ENCODE measurements at places on chromosomes 12 and 14. TPM values are rescaled to one million over a fixed set of nuclear protein-coding genes. Genes with fewer than 3 reads are reported as not detected.

The AVPR1A gene
- not detected for total RNA-seq

The MYO1H gene
- not detected for total RNA-seq

The KRT74 gene
- total RNA-seq = not detected

The TESPA1 gene
- total RNA-seq = not detected

The NUMB gene
- 72.8 TPM for total RNA-seq

The MYBPC1 gene
- not detected for total RNA-seq

The IFNG-AS1 gene
- total RNA-seq = not detected

The DPPA3 gene
- total RNA-seq = not detected

The PAPLN gene
- total RNA-seq = 58.3 TPM

The PIANP gene
- total RNA-seq = not detected

The DLK1 gene
- total RNA-seq = not detected

The OTOGL gene
- 0.26 TPM for total RNA-seq

The KCNMB4 gene
- 0.39 TPM for total RNA-seq

The RAD51AP1 gene
- 14.1 TPM for total RNA-seq

The CD163L1 gene
- 16.0 TPM for total RNA-seq

The TDRD9 gene
- total RNA-seq = 0.76 TPM

The C14orf132 gene
- 5.2 TPM for total RNA-seq

The MAP3K9 gene
- under 0.01 TPM for total RNA-seq

The DCN gene
- not detected for total RNA-seq

The CAPZA3 gene
- not detected for total RNA-seq

The PPFIA2 gene
- not detected for total RNA-seq

The GLI1 gene
- under 0.01 TPM for total RNA-seq

The SLCO1B1 gene
- total RNA-seq = not detected

The ZC2HC1C gene
- total RNA-seq = 0.51 TPM

The CMA1 gene
- total RNA-seq = not detected

The TOMM20L gene
- not detected for total RNA-seq

The LBHD2 gene
- total RNA-seq = not detected

The OR8S1 gene
- total RNA-seq = not detected

The MMAB gene
- total RNA-seq = 19.2 TPM

The TRPV4 gene
- total RNA-seq = 1.4 TPM

The KRT80 gene
- 0.39 TPM for total RNA-seq

The CLEC7A gene
- total RNA-seq = 0.26 TPM

The RND1 gene
- total RNA-seq = 6.1 TPM

The AHSA1 gene
- 69.7 TPM for total RNA-seq

The ADCY4 gene
- 51.2 TPM for total RNA-seq

The TBX3 gene
- 0.89 TPM for total RNA-seq

The DEGS2 gene
- 0.26 TPM for total RNA-seq

The C12orf56 gene
- not detected for total RNA-seq

The NANOG gene
- total RNA-seq = not detected

The PMEL gene
- total RNA-seq = 0.63 TPM

The GPRC5D gene
- not detected for total RNA-seq

The EXOC5 gene
- total RNA-seq = 31.1 TPM

The RCOR1 gene
- total RNA-seq = 12.4 TPM

The WNT1 gene
- total RNA-seq = not detected

The PIWIL1 gene
- total RNA-seq = not detected
